ENCODE measurements at places on chromosomes 13 and 19.

GRCh38 chr13:35567406-35567980, 91.0 kb upstream of the MAB21L1 start:
- no peak for DNase-seq

- no peak for DNase-seq
These were observed 50.8 kb downstream of the MBD3L2B start for GRCh38 chr19:6970443-6970842.

DNA sequence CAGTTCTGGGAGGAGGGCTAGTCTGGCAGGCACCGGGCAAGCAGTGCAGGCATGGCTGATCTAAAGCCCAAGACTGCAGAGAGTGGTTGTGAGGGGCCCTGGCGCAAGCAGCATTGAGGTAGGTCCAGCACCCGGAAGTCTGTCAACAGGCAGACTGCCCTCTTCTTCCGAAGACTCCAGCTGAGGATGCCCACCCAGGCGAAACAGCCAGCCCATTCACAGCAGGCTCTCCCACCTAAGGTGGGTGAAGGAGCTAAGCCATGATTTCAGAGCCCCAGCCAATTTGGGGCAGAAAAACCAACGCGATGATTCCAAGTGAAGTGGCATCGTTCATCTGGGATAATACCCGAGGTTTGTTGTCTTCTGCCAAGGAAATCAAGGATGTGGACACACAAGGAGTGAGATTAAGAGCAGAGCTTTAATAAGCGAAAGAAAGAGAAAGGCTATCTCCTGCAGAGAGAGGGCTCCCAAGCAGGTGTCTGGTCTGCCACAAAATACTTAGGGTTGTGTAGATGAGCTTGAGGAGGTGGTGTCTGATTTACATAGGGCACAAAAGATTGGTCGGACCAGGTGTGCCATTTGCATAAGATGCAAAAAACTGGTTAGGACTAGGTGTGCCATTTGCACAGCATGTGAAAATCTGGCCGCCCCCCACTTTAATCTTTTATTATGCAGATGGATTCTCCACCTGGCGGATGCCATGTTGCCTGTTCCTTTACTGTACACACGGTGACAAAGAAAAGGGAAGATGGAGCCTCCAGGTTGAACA, 22.6 kb downstream of the FAM124A start:
- no peak for DNase-seq

DNA sequence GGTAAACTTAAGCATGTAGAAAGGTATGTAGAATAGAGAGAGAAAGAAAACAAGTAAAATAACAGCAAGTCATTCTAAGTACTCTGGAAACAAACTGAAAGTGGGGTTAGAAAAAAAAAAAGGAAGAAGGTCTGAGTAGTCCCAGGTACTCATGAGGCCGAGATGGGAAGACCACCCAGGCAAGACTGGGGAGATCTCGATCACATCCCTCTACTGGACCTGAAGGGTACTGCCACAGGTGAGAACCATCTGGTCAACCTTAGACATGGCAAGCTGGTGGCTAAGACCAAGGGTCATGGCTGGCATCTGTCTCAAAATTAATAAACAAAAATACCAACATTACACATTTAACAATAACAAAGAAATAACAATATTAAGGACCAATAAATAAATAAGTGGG, 36.3 kb upstream of the ZNF724 start:
- no peak for DNase-seq

DNA sequence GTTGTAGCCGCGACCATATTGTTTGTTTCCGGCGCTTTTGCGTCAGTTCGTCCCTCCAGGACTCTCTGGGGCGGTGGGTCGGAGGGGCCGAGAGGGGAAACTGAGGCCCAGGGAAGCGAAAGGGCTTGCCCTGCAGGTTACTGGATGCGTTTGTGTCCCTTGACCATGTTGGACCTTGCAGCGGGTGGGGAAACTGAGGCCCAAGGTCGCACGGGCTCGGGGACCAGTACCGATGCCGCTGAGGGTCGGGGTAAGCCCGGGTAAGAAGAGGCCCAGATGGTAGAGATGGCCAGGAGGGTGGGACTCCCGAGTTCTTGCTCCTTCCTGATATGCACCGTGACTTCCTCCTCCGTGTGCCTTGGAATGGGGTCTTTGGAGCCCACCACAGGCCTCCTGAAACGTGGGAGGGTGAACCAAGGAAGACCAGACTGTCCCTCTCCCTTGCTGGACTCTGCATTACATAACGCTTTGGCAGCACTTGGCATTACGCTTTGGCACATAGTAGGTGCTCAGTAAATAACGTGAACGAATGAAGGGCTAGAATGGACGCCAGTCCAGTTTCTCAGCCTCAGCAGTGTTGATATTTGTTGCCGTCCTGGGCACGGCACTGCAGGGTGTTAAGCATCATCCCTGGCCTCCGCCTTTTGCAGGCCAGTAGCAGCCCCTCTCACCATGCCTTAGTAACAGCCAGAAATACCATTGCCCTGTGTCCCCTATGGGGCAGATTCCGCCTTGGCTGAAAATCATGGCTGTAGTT, 743 bp downstream of the CHAF1A start:
- DNase-seq, result no peak

GRCh38 chr13:25803641-25804040, 248.2 kb downstream of the SHISA2 start:
- no peak for DNase-seq

DNA sequence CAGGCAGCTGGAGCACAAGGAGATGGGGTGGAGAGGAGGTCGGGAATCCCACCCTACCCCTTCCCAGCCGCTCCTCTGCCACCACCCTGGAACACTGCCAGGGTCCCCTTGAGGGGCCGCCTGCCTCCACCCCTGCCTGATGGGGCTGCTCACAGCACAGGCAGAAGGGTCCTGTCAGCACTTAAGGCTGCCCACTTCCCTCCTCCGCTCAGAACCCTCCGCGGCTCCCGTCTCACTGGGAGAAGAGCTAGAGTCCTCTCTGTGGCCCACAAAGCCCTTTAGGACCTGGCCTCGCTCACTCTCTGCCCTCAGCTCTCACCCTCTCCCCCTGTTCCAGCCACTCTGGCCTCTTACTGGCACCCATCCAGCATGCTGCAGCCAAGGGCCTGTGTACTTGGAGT, 3.4 kb upstream of the POLD1 start:
- DNase-seq, result no peak

DNA sequence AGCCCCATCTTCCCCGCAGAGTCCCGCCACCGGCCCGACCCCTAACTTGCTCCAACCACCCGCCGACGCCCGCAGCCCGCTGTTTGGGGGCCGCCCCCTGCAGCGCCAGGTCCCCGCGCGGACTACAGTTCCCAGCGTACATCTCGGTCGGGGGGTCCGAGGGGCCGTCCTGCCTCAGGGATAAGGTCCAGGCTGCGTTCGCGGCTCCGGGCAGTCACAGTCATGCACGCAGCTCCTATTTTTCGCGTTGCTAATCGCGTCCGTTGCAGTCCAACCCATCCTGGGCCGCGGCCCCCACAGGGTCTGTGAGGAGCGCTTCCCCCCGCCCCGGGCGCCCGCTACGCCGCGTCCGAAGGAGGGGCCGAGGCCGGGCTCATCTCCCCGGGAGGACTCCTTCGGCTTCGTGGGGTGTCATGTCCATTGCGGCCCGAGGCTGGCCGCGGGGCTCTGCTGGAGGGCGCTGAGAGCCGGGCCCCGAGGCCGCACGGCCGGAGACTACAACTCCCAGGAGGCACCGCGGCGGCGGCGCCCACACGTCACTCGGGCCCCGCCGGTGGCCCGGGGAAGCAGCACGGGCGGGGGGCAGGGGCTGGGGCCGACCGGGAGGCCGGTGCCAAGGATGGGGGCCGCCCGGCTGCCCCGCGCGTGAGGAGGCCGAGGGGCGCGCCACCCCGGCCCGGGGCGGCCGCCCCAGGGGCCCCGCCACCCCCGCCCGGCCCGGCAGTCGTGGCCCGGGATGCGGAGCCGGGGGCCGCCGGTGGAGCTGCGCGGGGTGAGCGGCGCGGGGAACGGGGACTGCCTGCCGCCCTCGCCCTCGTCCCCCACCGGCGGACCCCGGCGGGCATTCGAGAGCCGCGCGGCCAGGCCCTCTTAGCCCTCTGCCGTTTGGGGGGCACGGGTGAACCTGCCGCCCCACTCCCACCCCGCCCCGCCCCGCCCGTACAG, at the start of gene MAP3K10:
MAP3K10 (plus strand) TSS at position 536 of the 945 bp plus-strand sequence. CDS start 606 bp downstream, outside the sequence.
- DNase-seq, result peak; percentile 61

DNA sequence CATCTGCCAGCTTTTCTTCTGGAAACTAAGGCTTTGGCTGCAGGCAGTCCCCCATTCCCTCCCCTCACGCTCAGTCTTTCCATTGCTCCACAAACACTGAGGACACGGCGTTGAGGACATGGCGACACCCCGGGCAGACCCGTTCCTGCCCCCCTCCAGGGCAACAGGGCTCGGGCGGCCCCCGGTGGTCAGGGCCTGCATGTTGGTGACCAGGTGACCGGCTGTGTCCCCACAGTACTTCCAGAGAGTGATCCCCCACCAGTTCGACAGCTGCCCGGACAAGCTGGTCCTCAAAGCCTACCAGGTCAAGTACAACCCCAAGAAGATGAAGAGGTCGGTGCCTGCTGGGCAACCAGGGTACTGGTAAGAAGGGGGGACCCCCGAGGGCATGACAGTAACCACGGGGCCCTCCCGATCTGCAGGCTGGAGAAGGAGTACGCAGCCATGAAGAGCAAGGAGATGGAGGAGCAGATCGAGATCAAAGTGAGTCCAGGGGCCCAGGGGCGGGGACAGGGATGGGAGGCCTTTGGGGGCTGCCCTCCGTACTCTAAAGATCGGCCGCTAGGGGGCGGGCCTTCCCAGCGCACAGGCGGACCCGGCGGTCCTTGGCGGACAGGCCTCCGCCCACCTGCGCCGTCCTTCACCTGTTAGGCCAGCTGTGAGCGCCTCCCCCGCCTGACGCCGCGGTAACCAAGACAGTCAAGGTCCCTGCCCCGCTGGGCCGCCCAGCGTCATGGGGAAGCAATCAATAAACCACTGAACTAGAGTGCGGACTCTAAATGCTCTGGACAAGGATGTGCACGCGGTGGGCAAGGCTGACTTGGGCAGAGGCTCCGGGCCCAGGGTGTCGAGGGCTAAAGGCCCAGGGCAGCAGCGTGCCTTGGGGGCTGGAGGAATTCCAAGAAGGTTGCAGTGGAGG, 21.1 kb downstream of the PRR36 start:
- DNase-seq, result peak; percentile 48

GRCh38 chr13:40672765-40673397, 6.4 kb upstream of the FOXO1 start:
- DNase-seq, result no peak

GRCh38 chr13:50128428-50128931, 113.2 kb downstream of the KCNRG start:
- DNase-seq, result no peak

- peak; percentile 99 for DNase-seq
These were observed 6.6 kb upstream of the DHDH start for GRCh38 chr19:48926909-48927308.

DNA sequence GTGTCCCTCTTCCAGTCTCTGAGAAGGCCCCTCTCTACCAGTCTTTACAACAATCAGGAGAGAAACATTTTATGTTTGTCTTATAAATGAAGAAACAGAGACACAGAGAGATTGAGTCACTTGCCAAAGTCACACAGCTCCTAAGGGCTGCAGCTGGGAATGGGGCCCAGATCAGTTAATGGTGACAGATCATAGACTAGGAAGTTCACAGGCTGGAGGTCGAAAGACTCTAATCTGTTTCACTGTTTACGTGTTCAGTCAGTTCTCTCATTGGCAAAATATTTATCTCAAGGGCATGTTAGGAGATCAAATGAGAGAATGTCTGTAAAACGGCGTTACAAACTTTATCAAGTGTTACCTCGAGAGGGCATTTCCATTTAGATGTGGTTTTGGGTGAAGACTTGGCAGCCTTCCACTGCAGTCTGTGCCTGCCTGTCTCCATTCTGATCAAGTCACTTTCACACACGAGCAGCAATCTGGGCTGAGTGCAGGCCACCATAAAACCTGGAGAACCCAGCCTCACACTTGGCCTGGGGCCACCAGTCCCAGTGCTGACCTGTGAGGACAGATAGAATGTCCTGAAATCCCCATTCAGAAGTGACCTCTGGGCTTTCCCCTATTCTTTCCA, 65.1 kb downstream of the SIAH3 start:
- DNase-seq, result no peak

- DNase-seq, result no peak
These were observed 314.9 kb upstream of the SLITRK5 start for GRCh38 chr13:87356314-87356713.

GRCh38 chr19:42352301-42353259, 27.1 kb downstream of the MEGF8 start:
- no peak for DNase-seq

GRCh38 chr19:57747472-57747807, 825 bp downstream of the ZNF776 start:
- no peak for DNase-seq

DNA sequence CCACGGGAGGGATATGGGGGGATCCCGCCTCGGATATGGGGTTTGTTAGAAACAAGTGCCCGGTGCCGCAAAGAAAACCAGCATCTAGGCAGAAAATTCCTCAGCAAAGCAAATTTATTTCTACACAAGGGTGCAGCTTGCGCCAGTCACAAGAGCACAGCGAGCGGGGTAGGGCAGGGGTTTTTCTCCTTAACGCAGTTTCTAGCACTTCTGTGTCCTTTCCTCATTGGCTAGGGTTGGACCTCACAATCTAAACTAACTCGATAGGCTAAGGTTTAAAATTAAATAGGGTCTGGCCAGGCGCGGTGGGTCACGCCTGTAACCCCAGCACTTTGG, 595 bp downstream of the ZNF440 start:
- peak; percentile 47 for DNase-seq

DNA sequence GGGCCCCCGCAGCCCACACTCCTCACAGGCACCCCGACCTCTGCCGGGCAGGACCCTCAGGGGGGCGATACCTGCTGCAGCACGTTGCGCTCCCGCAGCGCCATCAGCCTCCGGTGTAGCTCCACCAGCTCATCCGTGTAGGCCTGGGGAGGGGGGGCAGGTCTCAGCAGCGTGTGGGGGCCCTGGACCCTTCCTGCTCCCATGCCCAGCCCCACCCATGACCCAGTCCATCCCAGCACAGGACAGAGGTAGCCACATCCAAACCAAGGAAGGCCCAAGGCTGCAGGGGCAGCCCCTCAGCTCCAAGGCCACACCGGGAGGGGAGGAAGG, 66.5 kb downstream of the MLLT1 start:
- no peak for DNase-seq

GRCh38 chr13:111152844-111153243, 37.7 kb downstream of the ARHGEF7 start:
- no peak for DNase-seq

DNA sequence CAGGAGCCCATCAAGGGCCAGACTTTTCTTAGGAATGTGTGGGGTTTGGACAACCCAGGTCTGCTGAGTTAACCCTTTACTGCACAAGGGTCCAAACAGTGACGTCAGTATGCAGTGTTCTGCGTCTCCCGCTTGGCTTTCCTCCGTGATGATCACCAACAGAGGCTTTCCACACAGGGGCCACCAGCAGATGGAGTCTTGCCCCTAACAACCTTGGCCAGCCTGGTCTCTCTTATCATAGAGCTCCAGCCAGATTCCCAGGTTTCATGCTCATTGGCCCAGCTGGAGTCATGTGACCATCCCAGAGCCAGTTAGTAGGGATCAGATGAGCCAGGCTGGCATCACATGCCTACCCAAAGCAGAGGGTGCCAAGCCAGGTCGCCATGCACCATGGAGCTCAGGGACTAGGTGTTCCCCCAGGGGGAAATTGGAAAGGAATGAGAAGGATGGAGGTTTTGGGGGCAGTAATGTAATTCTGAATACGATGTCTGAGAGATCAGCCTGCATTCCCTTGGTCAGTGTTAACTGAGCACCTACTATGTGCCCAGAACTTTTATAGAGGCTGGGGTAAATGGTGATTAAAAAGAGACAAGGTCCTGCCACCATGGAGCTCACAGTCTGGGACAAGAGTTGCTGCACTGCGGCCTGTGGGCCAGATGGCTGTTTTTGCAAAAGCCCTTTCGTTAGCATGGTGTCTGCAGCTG, 61.2 kb downstream of the MYH14 start:
- DNase-seq, result no peak
